Right lobe of liver (tissue), 6 donors: ENCODE measurements at places on chromosomes 6 and 20. TPM values are rescaled to one million over a fixed set of nuclear protein-coding genes. Genes with fewer than 3 reads are reported as not detected.
A peak's percentile ranks its signal among the peaks of the same experiment; 100 is the strongest.

DNA sequence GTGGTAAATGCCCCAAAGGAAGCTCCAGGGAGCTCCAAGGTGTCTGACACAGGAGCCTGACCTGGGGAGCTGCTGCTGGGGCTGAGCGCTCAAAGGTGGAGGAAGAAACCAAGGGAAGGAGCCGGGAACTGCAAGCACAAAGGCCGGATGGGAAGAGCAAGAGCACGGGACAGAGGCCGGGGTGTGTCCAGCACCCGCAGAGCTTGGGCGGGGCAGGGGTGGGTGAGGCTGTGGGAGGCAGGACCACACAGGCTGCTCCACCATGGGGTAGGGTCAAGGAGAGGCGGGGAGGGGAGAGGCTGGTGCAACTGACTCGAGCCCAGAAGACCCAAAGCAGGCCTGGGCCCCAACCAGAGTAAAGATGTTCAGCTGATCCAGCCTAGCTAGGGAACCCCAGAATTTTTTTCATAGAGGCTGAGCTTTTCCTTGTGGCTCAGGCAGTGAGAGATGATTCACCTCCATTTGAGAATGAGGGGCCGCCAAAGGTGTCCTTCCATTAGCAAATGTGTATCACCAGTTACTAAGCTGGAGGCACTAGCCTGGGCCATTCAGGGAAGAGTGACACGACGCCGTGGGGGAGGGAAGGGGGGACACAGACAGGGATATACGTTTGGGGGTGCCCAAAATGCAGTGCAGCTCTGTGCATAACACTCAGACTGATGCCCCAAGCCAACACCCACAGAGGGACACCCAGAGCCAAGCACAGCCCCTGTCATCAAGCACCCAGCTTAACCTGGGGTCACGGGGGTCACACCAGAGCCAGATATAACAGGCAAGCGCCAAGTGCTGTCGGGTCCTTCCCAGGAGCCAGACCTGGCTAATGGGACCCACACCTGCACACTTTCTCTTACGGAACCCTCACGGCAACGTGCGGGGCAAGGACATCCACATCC, 21.3 kb upstream of the TLDC2 start:
- no peak overlapping the region for H3K27ac ChIP-seq
- no peaks in the 10 kb centered on the region for H3K4me1 ChIP-seq
- H3K4me3 ChIP-seq, result no peak overlapping the region
- DNase-seq, result no peak
- no peaks in the 10 kb centered on the region for H3K36me3 ChIP-seq
- no peaks in the 10 kb centered on the region for H3K27me3 ChIP-seq

The ALDH8A1 gene
- 173 TPM for total RNA-seq

The TRIM10 gene
- total RNA-seq, result 1.4 TPM

DNA sequence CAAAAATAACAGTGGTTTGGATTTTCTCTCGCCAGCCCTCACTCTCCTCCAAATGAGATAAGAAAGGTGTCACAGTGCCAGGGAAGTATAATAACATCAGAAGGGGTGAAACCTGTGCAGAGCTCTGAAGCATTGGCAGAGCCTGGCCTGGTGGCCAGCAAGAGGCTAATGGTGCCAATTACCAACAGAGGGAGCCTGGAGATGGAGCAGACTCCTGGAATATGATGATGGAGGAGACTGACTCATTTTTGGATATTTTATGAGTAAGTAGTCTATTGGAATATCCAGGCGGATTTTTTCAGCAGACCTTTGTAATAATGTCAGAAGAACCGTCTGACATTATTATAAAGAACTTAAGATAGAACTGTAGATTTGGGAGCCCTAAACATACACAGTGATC, 442.6 kb upstream of the MARCKS start:
- H3K27ac ChIP-seq, result no peak overlapping the region
- no peak overlapping the region for H3K4me3 ChIP-seq
- DNase-seq, result peak; percentile 37

DNA sequence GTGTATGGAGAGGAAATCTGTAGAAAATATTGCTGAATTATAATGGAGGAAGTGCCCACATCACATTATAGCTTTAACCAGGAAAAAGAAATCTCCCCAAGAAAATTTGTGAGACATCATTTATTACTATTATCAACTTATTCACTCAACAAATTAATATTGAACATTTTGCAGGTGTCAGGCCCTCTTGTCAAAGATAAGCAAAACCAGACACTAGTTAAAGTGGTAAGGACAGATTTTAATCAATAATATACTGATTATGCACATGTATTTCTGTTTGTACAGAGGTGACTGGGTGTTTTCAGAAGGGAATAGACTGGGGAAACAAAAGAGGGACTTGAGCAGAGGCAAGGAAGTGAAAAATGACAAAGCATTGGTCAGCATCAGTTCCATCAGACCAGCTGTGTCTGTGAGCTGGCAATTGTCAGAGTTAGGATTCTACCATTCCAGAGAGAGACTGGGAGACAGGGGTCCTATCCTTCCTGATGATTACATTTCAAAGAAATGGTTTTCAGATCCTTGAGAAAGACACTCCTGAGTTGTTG, 519.2 kb downstream of the UTRN start:
- H3K4me3 ChIP-seq, result no peak overlapping the region
- no peaks in the 10 kb centered on the region for H3K27me3 ChIP-seq
- DNase-seq, result no peak
- H3K36me3 ChIP-seq, result no peaks in the 10 kb centered on the region

The DEFB124 gene
- total RNA-seq, result not detected

DNA sequence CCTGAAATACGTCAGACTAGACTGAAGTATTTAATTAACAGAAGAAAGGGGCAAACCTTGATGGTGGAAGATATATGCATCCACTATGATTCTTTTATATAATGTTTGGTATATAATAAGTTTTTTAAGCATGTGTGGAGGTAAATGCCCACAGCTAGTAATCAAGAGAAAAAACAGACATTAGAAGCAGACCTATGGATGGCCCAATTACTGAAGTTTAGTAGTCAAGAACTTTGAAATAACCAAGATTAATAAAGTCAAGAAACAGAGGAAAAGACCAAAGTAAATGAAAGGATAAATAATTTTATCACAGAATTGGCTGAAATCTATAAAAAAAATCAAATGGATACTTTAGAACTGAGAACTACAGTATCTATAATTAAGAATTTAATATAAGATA, 15.3 kb downstream of the TTI1 start:
- peaks cover 2% of the 10 kb centered on the region for H3K4me1 ChIP-seq
- no peaks in the 10 kb centered on the region for H3K27me3 ChIP-seq
- no peak for DNase-seq
- H3K4me3 ChIP-seq, result no peak overlapping the region
- H3K36me3 ChIP-seq, result peaks cover 6% of the 10 kb centered on the region

The STMND1 gene
- total RNA-seq, result 0.25 TPM

The GHRH gene
- not detected for total RNA-seq

GRCh38 chr20:11429168-11429567, 488.5 kb upstream of the BTBD3 start:
- no peaks in the 10 kb centered on the region for H3K4me1 ChIP-seq
- DNase-seq, result no peak
- H3K27ac ChIP-seq, result no peak overlapping the region
- no peaks in the 10 kb centered on the region for H3K36me3 ChIP-seq

DNA sequence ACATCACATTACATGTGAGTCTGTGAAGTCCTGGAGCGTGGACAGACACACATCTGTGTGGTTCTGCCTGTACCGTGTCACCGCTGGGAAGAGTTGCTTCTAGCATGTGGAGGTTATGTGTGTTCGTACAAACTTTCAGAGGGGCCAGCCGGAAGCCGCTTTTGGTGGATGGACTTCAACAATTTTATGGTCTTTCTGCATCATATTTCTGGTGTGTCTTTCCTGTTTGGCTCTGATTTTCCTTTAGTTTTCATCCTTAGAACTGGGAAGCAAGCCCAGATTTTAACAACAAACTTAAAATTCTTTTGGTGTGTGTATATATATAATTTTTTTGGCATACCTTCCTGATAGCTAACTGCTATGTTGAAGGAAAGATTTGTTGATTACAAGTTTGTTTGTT, 71.2 kb downstream of the TIAM2 start:
- H3K27me3 ChIP-seq, result no peaks in the 10 kb centered on the region
- no peak overlapping the region for H3K27ac ChIP-seq
- H3K36me3 ChIP-seq, result no peaks in the 10 kb centered on the region
- H3K4me1 ChIP-seq, result no peaks in the 10 kb centered on the region

The ZNF337 gene
- 4.2 TPM for total RNA-seq

The NKAIN2 gene
- not detected for total RNA-seq

The TAP1 gene
- total RNA-seq, result 23.8 TPM

DNA sequence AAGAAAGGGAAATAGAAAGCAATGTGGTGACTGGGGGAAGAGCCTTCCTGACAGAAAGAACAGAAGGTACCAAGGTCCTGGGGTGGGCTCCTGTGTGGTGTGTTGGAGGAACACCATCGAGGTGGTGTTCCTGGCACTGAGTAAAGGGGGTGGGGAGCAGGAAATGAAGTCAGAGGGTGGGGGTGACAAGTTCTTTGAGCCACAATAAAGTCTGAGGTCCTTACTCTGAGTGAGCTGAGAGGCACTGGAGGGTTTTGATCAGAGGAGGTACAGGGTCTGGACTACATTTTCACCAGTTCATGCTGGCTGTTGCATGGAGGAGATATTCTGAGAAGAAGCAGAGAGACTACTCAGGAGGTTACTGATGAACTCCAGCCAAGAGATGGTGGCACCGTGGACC, 198.2 kb downstream of the GMPR start:
- no peaks in the 10 kb centered on the region for H3K36me3 ChIP-seq
- no peak overlapping the region for H3K27ac ChIP-seq
- no peak for DNase-seq
- no peaks in the 10 kb centered on the region for H3K4me1 ChIP-seq
- H3K4me3 ChIP-seq, result no peak overlapping the region

DNA sequence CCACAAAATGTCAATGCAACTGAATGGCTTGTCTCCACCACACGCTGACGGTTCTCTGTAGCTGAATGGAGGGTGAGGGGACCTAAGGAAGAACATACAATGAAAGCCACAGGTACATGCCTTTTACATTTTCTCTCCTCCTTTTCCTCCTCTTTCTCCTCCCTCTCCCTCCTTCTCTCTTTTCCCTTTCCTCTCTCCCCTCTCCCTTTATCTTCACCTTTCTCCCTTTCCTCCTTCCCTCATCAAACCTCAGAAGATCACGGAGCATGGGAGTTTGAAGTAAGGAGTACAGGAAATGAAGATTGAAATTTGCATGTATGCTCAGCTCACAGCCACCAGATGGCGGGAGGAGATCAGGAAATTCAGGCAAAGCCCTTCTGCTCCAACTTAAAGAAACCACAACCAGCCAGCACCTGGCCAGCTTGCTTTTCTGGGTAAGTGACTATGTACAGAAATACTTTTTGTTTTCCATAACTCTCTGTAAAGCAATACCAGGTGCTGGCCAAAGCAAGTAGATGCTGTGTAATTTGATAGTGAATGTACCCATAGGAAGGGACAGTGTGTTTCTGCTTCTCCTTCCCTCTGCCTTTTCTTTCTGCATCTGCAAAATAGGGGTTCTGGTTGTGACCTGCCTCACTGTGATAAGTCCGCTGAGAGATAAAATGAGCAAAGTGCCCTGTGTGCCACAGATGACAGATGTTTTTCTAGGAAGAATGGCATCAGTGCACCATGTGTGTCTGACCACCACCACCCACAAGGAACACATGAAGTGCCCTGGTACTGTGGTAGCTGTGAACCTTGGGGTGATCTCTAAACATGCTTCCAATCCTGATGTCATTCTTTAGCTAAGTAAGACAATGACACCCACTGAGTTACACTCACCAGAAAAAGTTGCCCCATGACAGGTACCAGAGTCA, 18.6 kb upstream of the FOXO3 start:
- DNase-seq, result peak; percentile 71
- no peaks in the 10 kb centered on the region for H3K36me3 ChIP-seq
- H3K27me3 ChIP-seq, result no peaks in the 10 kb centered on the region
- no peaks in the 10 kb centered on the region for H3K4me1 ChIP-seq

DNA sequence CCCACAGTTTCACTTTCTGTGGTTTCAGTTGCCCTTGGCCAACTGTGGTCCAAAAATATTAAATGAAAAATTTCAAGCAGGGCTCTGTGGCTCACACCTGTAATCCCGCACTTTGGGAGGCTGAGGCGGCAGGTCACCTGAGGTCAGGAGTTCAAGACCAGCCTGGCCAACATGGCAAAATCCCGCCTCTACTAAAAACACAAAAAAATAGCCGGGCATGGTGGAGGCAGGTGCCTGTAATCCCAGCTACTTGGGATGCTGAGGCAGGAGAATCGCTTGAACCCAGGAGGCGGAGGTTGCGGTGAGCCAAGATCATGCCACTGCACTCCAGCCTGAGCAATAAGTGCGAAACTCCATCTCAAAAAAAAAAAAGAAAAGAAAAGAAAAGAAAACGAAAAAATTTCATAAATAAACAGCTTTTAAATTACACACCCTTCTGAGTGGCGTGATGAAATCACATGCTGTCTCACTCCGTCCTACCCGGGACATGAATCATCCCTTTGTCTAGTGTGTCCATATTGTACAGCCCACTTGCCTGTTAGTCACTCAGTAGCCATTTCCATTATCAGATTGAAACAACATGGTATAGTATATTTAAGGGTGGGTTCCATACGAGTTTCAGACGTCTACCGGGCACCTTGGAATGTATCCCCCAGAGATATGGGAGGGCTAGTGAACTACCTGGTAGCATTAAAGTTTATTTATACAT, 11.7 kb downstream of the PTPRK start:
- no peaks in the 10 kb centered on the region for H3K27me3 ChIP-seq
- H3K36me3 ChIP-seq, result no peaks in the 10 kb centered on the region
- H3K27ac ChIP-seq, result peak overlapping the region; percentile 95
- H3K4me1 ChIP-seq, result no peaks in the 10 kb centered on the region

- DNase-seq, result no peak
- H3K4me1 ChIP-seq, result no peaks in the 10 kb centered on the region
- no peaks in the 10 kb centered on the region for H3K27me3 ChIP-seq
Observed at GRCh38 chr6:4883298-4883697, 107.1 kb downstream of the CDYL start.

DNA sequence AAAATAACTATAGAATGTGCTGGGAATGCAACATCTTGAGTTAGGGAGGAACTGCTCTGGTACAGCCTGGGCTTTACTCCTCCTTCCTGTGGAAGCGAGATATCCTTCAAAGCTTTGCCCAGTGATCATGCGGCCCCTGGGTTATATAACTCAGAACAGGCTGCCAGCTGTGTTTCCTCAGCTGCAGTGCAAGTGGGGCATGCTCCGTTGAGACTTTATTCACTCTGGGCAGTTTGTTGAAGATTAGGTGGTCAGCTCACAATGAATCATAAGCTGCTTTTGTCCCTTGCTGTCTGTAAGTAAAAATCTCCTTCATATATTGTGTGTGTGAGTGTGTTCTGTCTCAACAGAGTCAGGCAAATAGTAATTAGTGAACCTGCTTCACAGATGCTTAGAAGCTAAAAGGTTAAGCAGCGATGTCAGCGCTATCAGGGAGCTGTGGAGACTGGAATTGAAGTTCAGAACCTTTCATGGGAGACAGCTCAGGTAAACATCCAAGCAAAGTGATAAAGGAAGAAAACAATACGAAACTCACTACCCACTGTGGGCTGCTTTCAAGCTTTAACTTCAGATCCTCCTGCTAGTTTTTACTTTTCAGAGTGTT, 688.4 kb downstream of the HTR1B start:
- H3K36me3 ChIP-seq, result no peaks in the 10 kb centered on the region
- no peak overlapping the region for H3K4me3 ChIP-seq
- DNase-seq, result no peak
- H3K27ac ChIP-seq, result no peak overlapping the region
- no peaks in the 10 kb centered on the region for H3K27me3 ChIP-seq
- no peaks in the 10 kb centered on the region for H3K4me1 ChIP-seq
